ENCODE measurements at places on chromosomes 7 and 10.

DNA sequence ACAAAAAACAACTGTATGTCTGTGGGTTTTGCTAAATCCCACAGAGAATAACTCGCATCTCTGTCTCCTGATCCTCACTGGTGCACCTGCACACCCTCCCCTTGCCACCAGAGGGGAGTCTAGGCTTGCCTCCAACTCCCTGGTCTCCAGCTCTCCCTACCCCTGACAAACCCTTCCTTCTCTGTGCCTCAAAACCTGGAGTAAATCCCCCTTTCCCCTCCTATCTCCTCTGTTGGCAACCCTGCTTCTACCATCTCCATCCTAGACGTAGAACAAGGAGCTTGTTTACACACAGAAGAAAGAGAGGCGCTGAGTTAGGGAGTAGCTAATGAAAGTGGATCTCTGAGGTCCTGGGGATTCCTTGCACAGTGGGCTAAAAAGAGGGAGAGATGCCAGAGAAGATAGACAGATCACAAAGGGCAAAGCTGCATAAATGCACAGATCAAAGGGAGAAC, 6.0 kb downstream of the MBLAC1 start:
- H3K36me3 ChIP-seq, result no peaks in the 10 kb centered on the region
- H3K4me1 ChIP-seq, result peaks cover 21% of the 10 kb centered on the region
- no peak overlapping the region for H3K27ac ChIP-seq
- H3K4me3 ChIP-seq, result no peak overlapping the region
- peak; percentile 88 for DNase-seq

- H3K27me3 ChIP-seq, result no peaks in the 10 kb centered on the region
- H3K4me1 ChIP-seq, result no peaks in the 10 kb centered on the region
- no peak overlapping the region for H3K27ac ChIP-seq
Observed at GRCh38 chr7:81925530-81925929, 155.7 kb upstream of the HGF start.

- H3K4me1 ChIP-seq, result no peaks in the 10 kb centered on the region
- H3K4me3 ChIP-seq, result no peak overlapping the region
- H3K27me3 ChIP-seq, result no peaks in the 10 kb centered on the region
Observed at GRCh38 chr10:29089091-29089490, 199.8 kb upstream of the LYZL1 start.

DNA sequence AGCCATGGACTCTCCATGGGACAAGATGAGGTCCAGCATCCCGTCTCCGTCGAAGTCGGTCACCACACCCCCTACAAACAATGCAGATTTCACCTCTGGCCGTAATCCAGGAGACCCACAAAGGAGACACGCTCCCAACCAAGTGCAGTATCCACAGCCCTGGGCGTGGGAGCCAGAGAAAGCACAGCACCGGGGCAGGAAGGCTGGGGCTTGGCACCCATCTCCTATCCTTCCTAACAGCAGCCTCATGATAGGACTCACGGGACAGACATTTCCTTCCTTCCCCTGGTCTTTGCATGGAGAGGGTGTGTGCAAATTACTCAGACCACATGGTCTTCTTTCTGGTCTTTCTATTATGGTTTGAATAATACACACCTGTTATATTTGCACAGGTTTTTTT, 46.3 kb downstream of the GOLGA7B start:
- H3K4me3 ChIP-seq, result no peak overlapping the region
- no peak overlapping the region for H3K27ac ChIP-seq
- peak; percentile 49 for DNase-seq
- H3K36me3 ChIP-seq, result no peaks in the 10 kb centered on the region
- no peaks in the 10 kb centered on the region for H3K4me1 ChIP-seq

DNA sequence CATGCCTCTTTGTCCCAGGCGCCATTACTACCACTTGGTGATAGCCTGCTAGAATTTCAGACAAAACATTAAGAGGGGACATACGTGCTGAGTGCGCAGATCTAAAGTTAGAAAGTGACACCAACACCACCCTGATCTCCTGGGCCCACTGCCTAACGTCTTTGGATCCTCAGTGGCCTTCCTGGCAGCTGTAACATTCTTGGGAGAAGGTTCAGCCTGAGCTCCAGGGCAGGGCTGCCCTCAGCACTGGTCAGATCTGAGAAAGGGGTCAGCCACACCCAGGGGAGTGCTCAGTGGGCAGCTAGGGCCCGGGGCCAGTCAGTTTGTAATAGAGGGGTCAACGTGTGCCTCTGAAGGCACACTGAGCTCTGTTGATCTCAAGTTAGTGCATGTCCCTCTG, 48.4 kb downstream of the ZCCHC24 start:
- H3K4me3 ChIP-seq, result no peak overlapping the region
- no peaks in the 10 kb centered on the region for H3K27me3 ChIP-seq
- H3K36me3 ChIP-seq, result no peaks in the 10 kb centered on the region
- peaks cover 62% of the 10 kb centered on the region for H3K4me1 ChIP-seq

- H3K27me3 ChIP-seq, result no peaks in the 10 kb centered on the region
- no peaks in the 10 kb centered on the region for H3K4me1 ChIP-seq
- no peak overlapping the region for H3K27ac ChIP-seq
- DNase-seq, result no peak
- no peak overlapping the region for H3K4me3 ChIP-seq
Observed at GRCh38 chr7:105337529-105337928, 51.2 kb downstream of the SRPK2 start.

DNA sequence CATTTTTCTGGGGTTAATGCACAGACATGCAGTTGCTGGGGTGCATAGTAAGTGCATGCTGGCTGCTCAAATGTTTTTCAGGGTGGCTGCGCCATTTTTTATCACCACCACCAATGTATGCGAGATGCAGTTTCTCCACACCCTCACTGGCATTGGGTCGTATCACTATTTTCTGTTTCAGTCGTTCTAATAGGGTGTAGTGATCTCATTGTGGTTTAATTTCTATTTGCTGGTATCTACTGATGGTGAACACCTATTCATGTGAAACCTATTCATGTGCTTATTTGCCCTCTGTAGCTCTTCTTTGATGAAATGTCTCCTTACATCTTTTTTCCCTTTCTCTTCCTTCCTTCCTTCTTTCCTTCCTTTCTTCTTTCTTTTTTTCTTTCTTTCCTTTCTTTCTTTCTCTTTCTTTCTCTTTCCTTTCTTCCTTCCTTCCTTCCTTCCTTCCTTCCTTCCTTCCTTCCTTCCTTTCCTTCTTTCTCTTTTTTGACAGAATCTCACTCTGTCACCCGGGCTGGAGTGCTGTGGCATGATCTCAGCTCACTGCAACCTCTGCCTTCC, 84.3 kb downstream of the ELFN1 start:
- no peaks in the 10 kb centered on the region for H3K27me3 ChIP-seq
- H3K4me1 ChIP-seq, result no peaks in the 10 kb centered on the region
- no peak overlapping the region for H3K4me3 ChIP-seq
- no peak overlapping the region for H3K27ac ChIP-seq
- H3K36me3 ChIP-seq, result no peaks in the 10 kb centered on the region

GRCh38 chr7:32037650-32038198, 32.5 kb downstream of the PDE1C start:
- H3K27ac ChIP-seq, result no peak overlapping the region
- H3K36me3 ChIP-seq, result no peaks in the 10 kb centered on the region
- H3K4me1 ChIP-seq, result no peaks in the 10 kb centered on the region
- no peaks in the 10 kb centered on the region for H3K27me3 ChIP-seq

GRCh38 chr10:31318382-31318853, 598 bp upstream of the ZEB1 start:
- no peaks in the 10 kb centered on the region for H3K36me3 ChIP-seq
- H3K27me3 ChIP-seq, result no peaks in the 10 kb centered on the region
- H3K4me1 ChIP-seq, result peaks cover 8% of the 10 kb centered on the region
- peak; percentile 94 for DNase-seq
- H3K27ac ChIP-seq, result peak overlapping the region; percentile 97

- H3K36me3 ChIP-seq, result no peaks in the 10 kb centered on the region
- no peaks in the 10 kb centered on the region for H3K27me3 ChIP-seq
- no peak overlapping the region for H3K4me3 ChIP-seq
- H3K4me1 ChIP-seq, result no peaks in the 10 kb centered on the region
- no peak overlapping the region for H3K27ac ChIP-seq
Observed at GRCh38 chr10:105855791-105856190, 1214.7 kb downstream of the SORCS3 start.

DNA sequence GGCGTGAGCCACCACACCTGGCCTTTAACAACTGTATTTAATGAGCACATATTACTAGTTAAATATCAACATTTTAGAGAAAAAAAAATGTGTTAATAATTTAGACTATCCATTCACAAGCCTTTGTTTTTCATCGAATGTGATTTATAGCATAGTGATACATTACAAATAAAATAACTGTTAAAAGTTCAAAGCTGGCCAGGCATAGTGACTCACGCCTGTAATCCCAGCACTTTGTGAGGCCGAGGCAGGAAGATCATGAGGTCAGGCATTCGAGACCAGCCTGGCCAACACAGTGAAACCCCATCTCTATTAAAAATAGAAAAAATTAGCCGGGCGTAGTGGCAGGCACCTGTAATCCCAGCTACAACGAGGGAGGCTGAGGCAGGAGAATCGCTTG, 72.7 kb downstream of the HACD1 start:
- H3K27ac ChIP-seq, result no peak overlapping the region
- H3K4me1 ChIP-seq, result no peaks in the 10 kb centered on the region
- no peak overlapping the region for H3K4me3 ChIP-seq

- H3K4me1 ChIP-seq, result no peaks in the 10 kb centered on the region
- no peaks in the 10 kb centered on the region for H3K27me3 ChIP-seq
- H3K4me3 ChIP-seq, result no peak overlapping the region
- no peak overlapping the region for H3K27ac ChIP-seq
Observed at GRCh38 chr10:29946953-29947700, 112.3 kb downstream of the JCAD start.

GRCh38 chr7:6260291-6261187, 11.9 kb downstream of the CYTH3 start:
- H3K4me3 ChIP-seq, result no peak overlapping the region
- H3K4me1 ChIP-seq, result peaks cover 41% of the 10 kb centered on the region
- no peaks in the 10 kb centered on the region for H3K27me3 ChIP-seq

GRCh38 chr10:51564896-51565510, 134.4 kb downstream of the CSTF2T start:
- no peak overlapping the region for H3K27ac ChIP-seq
- H3K36me3 ChIP-seq, result no peaks in the 10 kb centered on the region
- DNase-seq, result no peak
- H3K4me3 ChIP-seq, result no peak overlapping the region

DNA sequence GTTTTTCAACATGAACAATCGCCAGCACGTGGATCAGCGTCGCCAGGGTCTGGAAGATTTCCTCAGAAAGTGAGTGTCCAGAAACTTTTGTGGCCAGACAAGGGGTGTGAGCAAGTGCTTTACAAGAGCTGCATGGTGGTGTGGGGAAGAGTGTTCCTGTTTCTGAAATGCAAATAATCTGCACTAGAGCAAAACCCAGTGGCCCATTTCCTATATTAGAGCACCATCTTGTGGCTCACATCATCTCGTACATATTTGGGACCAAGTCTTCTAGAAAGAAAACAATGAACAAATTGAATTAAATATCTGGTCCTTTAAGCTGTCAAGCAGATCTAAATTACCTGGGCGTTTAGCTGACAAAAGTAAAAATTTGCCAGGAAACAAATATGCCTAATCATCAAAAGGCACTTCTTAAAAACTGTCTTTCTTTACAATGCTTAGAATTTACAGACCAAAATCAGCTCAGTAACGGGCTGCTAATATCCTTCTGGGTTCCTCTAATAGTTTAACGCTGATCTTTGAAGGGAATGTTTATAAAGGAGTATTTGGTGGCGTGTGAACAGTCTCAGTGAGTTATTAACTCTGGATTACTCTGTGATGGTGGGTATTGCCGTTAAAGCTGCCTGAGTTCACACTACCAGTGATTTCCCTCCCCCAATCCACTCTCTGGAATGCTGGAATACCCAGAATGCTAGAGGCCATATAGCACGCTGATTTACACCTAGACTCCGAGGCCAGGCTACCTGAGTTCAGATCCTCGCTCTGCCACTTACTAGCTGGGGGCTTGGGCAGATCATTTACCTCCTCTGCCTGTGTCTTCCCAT, 73.6 kb downstream of the SNX10 start:
- no peaks in the 10 kb centered on the region for H3K27me3 ChIP-seq
- H3K27ac ChIP-seq, result no peak overlapping the region
- H3K4me3 ChIP-seq, result no peak overlapping the region
- no peak for DNase-seq

GRCh38 chr10:11663763-11664555, 52.5 kb upstream of the USP6NL start:
- H3K36me3 ChIP-seq, result no peaks in the 10 kb centered on the region
- peaks cover 79% of the 10 kb centered on the region for H3K4me1 ChIP-seq
- H3K27ac ChIP-seq, result no peak overlapping the region

- H3K4me1 ChIP-seq, result peaks cover 86% of the 10 kb centered on the region
- H3K36me3 ChIP-seq, result no peaks in the 10 kb centered on the region
- no peak for DNase-seq
- H3K4me3 ChIP-seq, result no peak overlapping the region
- no peaks in the 10 kb centered on the region for H3K27me3 ChIP-seq
- H3K27ac ChIP-seq, result no peak overlapping the region
Observed at GRCh38 chr7:45031829-45032228, 31.8 kb downstream of the CCM2 start.

GRCh38 chr7:1210979-1211608, 21.6 kb upstream of the UNCX start:
- no peaks in the 10 kb centered on the region for H3K36me3 ChIP-seq
- no peak overlapping the region for H3K27ac ChIP-seq
- peaks cover 48% of the 10 kb centered on the region for H3K27me3 ChIP-seq

- H3K4me1 ChIP-seq, result no peaks in the 10 kb centered on the region
- no peak for DNase-seq
- no peaks in the 10 kb centered on the region for H3K27me3 ChIP-seq
Observed at GRCh38 chr7:31192986-31193385, 140.9 kb downstream of the ADCYAP1R1 start.

- H3K4me3 ChIP-seq, result no peak overlapping the region
- H3K36me3 ChIP-seq, result no peaks in the 10 kb centered on the region
- no peak overlapping the region for H3K27ac ChIP-seq
- H3K4me1 ChIP-seq, result no peaks in the 10 kb centered on the region
- no peaks in the 10 kb centered on the region for H3K27me3 ChIP-seq
Observed at GRCh38 chr7:130515315-130516040, 23.6 kb downstream of the MEST start.

DNA sequence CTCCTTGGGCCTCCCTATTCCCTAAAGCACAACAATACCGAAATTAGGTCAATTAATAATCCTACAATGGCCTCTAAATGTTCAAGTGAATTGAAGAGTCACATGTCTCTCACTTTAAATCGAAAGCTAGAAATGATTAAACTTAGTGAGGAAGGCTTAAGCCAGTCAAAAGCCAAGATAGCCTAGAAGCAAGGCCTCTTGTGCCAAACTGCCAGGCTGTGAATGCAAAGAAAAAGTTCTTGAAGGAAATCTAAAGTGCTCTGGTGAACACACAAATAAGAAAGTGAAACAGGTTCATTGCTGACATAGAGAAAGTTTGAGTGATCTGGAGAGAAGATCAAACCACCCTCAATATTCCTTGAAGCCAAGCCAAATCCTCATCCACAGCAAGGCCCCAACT, 57.2 kb downstream of the SLC29A4 start:
- peaks cover 57% of the 10 kb centered on the region for H3K36me3 ChIP-seq
- no peak overlapping the region for H3K27ac ChIP-seq

GRCh38 chr7:143415742-143416397, 7.2 kb upstream of the EPHA1 start:
- H3K27ac ChIP-seq, result no peak overlapping the region

GRCh38 chr10:78716043-78716660, 352.6 kb upstream of the ZMIZ1 start:
- no peaks in the 10 kb centered on the region for H3K36me3 ChIP-seq
- H3K27me3 ChIP-seq, result no peaks in the 10 kb centered on the region
- H3K27ac ChIP-seq, result no peak overlapping the region

- H3K27ac ChIP-seq, result peak overlapping the region; percentile 100
- H3K4me3 ChIP-seq, result peak overlapping the region; percentile 99
- no peak for DNase-seq
- H3K27me3 ChIP-seq, result no peaks in the 10 kb centered on the region
- H3K36me3 ChIP-seq, result peaks cover 65% of the 10 kb centered on the region
- H3K4me1 ChIP-seq, result peaks cover 7% of the 10 kb centered on the region
Observed at GRCh38 chr10:17232276-17232960, 4.4 kb downstream of the VIM start.

- H3K27ac ChIP-seq, result no peak overlapping the region
- H3K4me1 ChIP-seq, result no peaks in the 10 kb centered on the region
- no peaks in the 10 kb centered on the region for H3K27me3 ChIP-seq
Observed at GRCh38 chr7:105426606-105427146, 38.0 kb upstream of the SRPK2 start.
